Panc1 (cell line): ENCODE measurements at places on chromosomes 2 and 18.

- no peaks in the 10 kb centered on the region for H3K36me3 ChIP-seq
- no peak overlapping the region for H3K4me3 ChIP-seq
- H3K27ac ChIP-seq, result no peak overlapping the region
- H3K4me1 ChIP-seq, result no peaks in the 10 kb centered on the region
- DNase-seq, result no peak
These were observed 43.1 kb downstream of the CYRIA start for GRCh38 chr2:16622399-16622968.

DNA sequence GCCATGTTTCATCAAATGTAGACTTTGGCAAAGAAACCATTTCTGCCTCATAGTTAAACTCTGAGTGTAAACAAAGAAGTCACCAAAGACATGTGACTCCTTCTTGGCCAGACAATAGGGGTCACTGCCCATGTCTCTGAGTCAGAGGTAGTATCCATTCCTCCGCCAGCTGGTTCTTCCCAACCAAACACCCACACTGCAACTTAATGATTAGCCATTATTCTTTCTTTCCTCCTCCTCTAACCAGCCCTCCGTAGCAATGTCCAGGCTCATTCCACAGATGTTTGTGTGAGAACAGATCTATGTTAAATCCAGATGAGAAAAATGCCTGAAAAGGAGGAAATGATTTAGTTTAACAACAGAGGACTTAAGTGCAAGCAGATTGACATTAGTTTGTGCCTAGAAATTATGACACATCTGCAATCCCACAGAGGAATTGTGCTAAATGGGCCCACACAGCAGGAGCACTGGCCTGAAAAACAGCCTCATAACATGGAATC lies 127.9 kb upstream of the SH3BP4 start:
- H3K4me3 ChIP-seq, result no peak overlapping the region
- H3K27me3 ChIP-seq, result no peaks in the 10 kb centered on the region
- peak; percentile 24 for DNase-seq
- H3K4me1 ChIP-seq, result no peaks in the 10 kb centered on the region
- no peak overlapping the region for H3K27ac ChIP-seq

- H3K27me3 ChIP-seq, result no peaks in the 10 kb centered on the region
- H3K36me3 ChIP-seq, result no peaks in the 10 kb centered on the region
- H3K4me3 ChIP-seq, result no peak overlapping the region
- H3K4me1 ChIP-seq, result no peaks in the 10 kb centered on the region
- no peak for DNase-seq
These were observed 69.8 kb upstream of the GALNT3 start for GRCh38 chr2:165863810-165864261.

DNA sequence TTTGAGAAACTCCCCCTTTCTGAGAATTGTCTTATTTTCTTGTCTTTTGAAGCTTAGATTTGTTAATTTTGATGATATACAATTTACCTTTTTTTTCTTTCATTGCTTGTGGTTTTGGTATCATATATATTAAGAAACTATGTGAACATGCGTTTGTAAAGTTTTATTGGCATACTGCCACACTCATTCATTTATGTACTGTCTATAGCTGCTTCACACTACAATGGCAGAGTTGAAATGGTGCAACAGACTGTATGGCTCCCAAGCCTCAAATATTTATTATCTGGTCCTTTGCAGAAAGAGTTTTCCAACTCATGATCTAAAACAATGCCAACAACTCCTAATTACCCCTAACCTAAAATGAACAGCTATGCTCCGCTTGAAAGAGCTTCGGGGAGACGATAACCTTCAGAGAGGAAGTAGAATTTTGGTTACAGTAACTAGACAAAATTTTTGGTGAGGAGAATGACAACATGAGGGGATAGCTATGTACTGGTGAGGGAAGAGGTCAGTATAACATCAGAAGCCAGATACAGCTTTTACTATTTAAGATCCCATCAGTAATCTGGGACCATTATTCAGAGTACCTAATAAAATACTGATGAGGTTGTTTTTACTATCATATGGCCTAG lies 16.1 kb downstream of the PPP3R1 start:
- DNase-seq, result no peak
- H3K4me1 ChIP-seq, result peaks cover 32% of the 10 kb centered on the region
- no peak overlapping the region for H3K4me3 ChIP-seq
- no peaks in the 10 kb centered on the region for H3K27me3 ChIP-seq
- H3K27ac ChIP-seq, result no peak overlapping the region

DNA sequence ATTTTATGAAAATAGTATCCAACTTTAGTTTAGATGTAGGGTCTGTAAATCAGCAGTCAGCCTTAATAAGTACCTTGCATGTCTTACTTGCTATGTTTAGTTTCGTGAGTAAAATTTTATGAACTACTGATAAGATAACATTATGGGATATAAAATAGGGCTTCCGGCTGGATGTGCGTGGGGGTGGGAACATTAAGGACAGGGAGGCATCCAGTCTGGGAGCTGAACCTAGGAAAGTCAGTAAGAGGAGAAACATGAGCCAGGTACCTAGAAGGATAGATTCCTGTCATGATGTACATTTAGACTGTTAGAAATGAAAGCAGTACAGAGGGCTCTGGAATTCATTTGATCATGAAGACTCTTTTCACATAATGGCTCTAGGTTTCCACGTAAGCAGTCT lies 12.7 kb upstream of the KCNJ13 start:
- H3K27ac ChIP-seq, result no peak overlapping the region
- H3K4me3 ChIP-seq, result no peak overlapping the region
- no peak for DNase-seq
